ENCODE measurements at places on chromosomes 1 and 21.

DNA sequence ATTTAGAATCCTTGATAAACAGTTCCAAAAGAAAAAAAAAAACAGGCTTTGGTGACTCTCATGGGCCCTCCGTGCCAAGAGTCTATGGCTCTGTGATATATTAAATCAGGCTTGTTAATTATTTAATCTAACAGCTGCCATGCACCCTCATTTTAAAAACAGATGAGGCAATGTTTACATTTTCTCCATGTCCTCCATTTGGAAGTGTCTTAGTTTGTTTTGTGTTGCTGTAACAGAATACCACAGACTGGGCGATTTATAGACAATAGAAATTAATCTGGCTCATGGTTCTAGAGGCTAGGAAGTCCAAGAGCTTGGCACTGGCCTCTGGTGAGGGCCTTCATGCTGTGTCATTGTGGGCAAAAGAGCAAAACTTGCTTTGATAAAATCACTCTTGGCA is 58.0 kb downstream of the B3GALT5 start:
- no peak for DNase-seq

- DNase-seq: no peak
Observed at GRCh38 chr1:23397908-23398307, 26.6 kb downstream of the TCEA3 start.

- DNase-seq: peak; percentile 46
Observed at GRCh38 chr1:228101994-228102790, 933 bp downstream of the C1orf35 start.

- no peak for DNase-seq
Observed at GRCh38 chr21:15794277-15794912, 64.6 kb downstream of the USP25 start.

DNA sequence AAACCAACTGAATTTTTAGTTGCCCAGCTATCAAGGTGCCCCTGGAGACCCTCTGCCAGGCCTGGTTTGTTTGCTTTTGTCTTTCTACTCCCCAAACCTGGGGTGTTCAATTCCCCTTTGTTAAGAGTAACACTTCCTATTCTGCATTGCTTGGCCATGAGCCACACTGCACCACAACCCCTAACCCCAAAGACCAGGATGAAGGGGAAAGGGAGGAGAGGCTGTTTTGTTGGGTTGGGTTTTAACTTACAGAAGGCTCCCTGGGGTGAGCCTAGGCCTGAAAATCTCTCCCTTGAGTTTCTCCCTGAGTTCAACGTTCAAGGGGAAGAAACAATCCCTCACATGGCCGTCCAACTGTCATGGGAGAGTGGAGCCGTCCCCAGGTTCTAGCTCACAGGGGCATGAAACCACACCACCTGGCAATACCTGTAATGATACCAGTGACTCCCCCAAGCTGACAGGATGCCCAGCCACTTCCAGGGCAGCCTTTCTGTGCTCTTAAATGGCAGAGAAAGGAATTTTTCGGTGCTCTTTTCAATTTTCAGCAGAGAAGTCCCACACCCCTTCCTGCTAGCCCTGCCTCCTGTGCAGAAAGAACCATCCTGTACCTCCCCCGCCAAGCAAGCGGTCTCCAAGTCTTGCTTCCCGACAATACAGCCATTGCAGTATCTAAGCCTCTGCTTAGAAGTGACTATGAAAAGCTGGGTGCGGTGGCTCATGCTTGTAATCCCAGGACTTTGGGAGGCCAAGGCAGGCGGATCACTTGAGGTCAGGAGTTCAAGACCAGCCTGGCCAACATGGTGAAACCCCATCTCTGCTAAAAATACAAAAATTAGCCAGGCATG is 14.9 kb downstream of the SLC45A3 start:
- no peak for DNase-seq

DNA sequence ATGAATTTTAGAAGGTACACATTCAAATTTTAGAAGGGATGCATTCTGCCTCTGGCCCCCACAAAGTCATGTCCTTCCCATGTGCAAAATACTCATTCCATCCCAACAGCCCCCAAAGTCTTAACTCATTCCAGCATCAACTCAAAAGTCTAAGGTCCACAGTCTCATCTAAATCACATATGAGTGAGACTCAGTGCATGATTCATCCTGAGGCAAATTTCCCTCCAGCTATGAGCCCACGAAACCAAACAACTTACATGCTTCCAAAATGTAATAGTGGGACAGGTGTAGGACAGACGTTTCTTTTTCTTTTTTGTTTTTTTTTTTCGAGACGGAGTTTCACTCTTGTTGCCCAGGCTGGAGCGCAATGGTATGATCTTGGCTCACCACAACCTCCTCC is 12.5 kb upstream of the WNT2B start:
- DNase-seq: no peak

DNA sequence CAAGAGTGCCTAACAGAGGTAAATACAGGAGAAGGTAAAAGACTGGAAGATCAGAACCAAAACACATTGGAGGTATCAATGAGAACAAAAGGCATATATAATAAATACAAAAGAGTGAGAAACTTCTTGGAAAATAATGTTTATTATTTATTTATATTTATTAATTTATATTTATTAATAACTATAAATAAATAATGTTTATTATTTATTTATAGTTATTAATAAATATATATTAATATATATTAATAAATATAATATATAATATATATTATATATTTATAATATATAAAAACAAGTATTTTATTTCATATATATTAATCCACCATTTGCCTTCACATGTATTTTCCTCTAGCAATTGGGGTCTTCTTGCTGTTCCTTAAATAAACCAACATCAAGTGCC is 391.9 kb downstream of the GPATCH2 start:
- no peak for DNase-seq

- no peak for DNase-seq
Observed at GRCh38 chr21:15274701-15275485, 210.1 kb upstream of the NRIP1 start.

GRCh38 chr1:22376976-22377375 is 74.7 kb upstream of the ZBTB40 start:
- DNase-seq: no peak

GRCh38 chr1:21553116-21553926 is 44.1 kb downstream of the ALPL start:
- no peak for DNase-seq

GRCh38 chr1:89360716-89361115 is 3.1 kb upstream of the GBP6 start:
- no peak for DNase-seq

DNA sequence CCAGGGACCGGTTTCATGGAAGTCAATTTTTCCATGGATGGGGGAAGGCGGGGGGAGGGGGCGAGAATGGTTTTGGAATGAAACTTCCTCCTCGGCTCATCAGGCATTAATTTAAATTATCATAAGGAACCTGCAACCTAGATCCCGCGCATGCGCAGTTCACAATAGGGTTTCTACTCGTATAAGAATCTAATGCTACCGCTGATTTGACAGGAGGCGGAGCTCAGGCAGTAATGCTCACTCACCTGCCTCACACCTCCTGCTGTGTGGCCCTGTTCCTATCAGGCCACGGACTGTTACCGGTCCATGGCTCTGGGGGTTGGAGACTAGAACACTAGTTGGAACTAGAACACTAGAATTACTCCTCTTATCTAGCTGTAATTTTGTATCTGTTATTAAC is 38.0 kb downstream of the PRRX1 start:
- DNase-seq: no peak

DNA sequence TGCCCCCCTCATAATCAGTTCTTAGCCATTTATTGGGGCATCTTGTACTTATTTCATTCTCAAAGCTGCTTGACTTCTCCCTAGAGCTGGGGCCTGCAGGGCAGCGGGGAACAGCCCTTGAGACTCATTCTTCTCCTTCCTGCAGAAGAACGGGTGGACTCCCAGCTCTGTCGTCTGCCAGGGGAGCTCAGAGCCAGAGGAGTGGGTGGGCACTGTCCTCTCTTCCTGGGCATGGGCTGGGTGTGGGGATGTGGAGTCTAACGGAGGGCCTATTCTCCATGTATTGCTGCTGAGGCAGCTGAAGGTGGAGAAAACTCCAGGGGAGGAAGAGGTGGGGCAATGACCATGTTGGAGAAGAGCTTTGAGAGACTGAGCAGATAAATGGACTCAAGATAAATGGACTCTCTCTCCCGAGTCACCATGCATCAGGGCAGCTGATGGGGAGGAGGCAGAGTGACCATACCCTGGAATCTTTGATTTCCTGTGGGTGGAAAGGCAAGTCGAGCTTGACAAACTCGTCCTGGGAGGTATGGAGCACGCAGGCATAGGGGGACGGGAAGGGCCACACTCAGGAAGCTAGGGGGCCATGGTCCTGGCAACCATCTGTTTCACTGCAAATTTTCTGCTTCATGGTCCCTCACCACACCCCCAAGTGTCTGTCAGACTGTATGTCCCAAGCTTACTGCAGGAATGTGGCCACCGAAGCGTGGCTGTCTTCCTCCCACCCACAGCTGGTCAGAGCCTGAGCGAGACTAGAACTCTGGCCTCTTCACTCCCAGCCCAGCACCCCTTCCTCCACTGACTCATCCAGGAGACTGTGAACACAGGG is 56.9 kb upstream of the ATP2B4 start:
- no peak for DNase-seq

- DNase-seq: no peak
Observed at GRCh38 chr1:199396456-199396855, 631.1 kb upstream of the NR5A2 start.

- DNase-seq: peak; percentile 18
Observed at GRCh38 chr1:21909787-21910503, 27.2 kb downstream of the HSPG2 start.

GRCh38 chr1:51482881-51483280 is 36.2 kb downstream of the EPS15 start:
- no peak for DNase-seq

- no peak for DNase-seq
Observed at GRCh38 chr21:43277481-43278351, 108.9 kb downstream of the CRYAA start.

GRCh38 chr1:229438021-229438420 is 4.1 kb upstream of the ACTA1 start:
- no peak for DNase-seq

DNA sequence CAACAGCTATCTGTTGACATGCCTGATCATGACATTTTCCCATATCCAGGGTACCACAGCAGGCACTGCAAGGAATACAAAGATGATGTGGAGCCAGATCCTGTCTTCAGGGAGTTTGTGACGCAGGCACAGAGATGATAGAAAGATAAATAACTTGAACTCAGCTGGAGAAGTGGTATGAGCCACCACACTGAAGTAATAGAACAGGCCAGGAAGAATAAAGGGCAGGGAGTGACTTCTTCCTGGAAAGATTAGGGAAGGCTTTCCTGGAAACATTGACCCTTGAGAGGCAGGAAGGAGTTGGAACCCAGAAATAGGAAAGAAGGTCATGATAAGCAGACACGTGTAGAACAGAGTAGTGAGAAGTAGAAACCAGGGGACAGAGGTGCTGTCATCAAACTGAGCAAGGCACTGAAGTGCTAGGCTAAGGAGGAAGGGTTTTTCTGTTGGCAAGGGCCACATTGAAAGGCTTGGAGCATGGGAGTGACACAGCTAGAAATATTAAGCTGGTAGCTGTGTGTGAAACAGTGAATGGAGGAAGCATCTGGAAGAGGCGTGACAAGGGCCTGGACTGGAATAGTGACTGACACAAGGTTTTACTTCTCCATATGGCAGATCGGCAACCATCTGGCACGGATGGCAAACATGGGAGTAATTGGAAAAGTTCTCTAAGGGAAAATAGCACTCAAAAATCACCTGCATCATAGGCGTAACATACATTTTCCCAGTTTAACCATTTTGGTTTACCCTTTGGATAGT is 68.4 kb downstream of the AK5 start:
- no peak for DNase-seq

DNA sequence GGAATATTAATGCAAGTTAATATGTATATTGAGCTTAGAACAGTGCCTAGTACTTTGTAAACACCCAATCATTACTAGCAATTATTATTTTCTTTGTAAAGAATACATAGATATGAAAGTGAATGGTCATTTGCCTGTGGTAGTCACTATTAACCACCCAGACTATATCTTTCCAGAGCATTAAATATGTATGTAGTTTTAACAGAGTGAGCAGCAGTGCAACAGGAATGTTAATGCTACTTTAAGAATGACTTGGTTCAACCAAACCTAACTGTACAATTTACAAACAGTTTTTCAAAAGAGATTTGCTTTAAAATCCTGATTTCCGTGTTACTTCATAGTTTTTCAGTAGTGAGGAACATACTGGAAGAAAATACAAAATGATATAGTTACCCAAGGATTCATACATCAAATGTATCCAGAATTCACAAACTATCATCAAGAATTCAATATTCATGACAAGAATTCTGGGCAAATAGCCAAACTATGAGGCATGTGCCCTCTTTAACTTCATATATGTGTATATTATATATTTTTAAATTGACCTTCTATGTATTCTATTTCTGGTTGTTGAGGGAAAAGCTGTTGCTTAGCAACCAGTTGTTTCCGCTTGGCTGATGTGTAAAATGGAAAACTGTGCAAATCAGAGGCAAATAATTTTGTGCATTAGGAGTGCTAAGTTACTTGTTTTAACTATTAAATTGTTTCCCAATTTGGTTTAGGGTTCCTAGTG is 34.9 kb upstream of the IVNS1ABP start:
- DNase-seq: no peak

GRCh38 chr1:61453111-61453961 is 271.6 kb downstream of the TM2D1 start:
- DNase-seq: peak; percentile 65

- no peak for DNase-seq
Observed at GRCh38 chr1:36116901-36117300, 8.1 kb downstream of the COL8A2 start.

DNA sequence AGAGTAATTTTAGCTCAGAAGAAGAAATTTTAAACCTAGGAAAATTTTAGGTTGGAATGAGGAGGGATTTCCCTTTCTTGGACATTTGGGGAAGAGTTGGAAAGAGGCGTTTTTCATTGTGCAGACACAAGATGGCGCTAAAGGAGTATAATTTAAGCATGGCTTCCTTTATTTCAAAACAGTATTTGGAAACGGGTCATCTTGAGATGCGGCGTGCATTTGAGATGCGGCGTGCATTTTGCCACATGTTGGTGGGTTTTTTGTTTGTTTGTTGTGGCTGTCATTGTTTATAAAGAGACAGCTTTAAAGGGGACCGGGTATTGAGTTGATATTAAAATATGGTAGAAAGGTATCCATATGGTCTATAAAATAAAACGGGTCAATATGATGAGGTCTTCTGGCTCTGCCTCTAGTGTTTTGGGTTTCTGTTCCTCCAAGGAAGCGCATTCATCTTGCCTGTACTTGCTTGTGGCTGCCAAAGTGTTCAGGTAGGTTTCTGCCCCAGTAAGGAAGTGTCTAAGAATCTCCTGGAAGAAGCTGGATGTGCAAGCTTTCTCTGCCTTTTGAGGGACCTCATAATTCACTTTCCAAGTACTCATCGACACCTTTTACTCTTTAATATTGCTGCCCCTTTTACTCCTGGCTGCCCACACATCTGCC is 210.3 kb downstream of the SLC35F3 start:
- peak; percentile 2 for DNase-seq

DNA sequence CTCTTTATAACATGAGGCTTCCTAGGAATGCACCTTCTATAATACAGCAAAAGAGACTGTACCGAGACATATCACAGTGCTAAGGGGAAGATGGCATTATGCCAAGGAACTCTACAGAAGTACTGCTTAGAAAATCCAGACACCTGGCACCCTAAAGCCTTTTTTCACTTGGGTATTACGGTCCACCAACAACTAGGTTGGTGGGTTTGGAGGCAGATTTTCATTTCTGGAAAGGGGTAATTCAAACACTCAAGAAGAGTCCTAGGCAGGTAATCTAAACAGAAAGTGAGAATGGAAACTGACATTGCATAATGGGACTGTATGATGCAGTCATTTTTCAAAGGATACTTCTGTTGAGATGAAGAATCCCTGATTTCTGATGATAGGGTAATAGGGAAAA is 19.6 kb downstream of the SCMH1 start:
- no peak for DNase-seq

Measured in activated CD4-positive, alpha-beta T cell treated with anti-CD3 and anti-CD28 coated beads for 4 hours (primary cell).